ENCODE measurements at places on chromosomes 5 and 9.

- DNase-seq: no peak
Measured at GRCh38 chr5:169218176-169218575, 82.8 kb downstream of the SLIT3 start.

GRCh38 chr5:9483243-9483642 is 62.6 kb downstream of the SEMA5A start:
- DNase-seq: no peak

DNA sequence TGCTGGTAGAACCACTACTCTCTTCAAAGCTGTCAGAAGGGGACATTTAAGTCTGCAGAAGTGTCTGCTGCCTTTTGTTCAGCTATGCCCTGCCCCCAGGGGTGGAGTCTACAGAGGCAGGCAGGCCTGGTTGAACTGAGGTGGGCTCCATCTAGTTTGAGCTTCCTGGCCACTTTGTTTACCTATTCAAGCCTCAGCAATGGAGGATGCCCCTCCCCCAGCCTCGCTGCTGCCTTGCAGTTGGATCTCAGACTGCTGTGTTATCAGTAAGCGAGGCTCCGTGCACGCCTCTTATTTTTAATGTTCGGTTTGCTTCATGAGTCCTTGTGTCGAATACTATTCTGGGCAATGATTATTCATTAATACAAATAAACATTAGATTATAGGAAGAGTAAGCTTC is 3.1 kb upstream of the SLC27A6 start:
- DNase-seq: no peak

DNA sequence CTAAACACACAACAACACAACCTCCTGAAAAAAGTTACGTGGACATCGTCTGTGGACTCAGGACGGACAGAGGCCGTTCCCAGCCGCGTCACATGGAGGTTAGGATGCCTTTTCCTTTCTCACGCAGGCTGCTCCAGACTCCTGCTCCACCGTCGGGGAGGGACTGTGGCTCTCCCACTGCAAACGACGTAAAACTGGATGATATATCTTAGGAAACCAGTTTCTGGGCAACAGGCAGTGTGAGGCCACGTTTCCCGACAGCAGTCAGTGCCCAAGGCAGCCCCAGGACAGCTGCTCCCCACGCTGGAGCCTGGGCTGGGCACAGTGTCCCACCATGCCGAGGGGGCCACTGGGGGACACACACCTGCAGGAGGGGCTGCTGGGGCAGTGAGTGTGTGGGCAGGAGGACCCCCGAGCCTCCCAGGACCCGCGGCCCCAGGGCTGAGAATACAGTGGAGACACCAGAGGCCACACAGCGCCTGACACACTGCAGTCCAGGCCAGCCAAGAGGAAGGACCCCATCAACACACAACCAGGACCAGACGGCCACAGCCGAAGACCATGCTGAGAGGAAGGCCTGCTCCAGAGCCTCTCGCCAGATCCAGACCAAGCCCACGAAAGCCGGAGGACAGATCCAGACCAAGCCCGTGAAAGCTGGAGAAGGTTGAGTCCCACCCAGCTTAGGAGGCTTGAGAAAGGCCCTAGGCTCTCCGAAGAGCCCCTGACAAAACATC is 26.2 kb downstream of the EXD3 start:
- no peak for DNase-seq

- DNase-seq: no peak
Measured at GRCh38 chr5:73374520-73375190, 73.9 kb downstream of the FOXD1 start.
